ENCODE measurements at places on chromosomes 12 and 14.

GRCh38 chr12:131766382-131767107, 55.7 kb downstream of the SFSWAP start:
- DNase-seq: no peak

DNA sequence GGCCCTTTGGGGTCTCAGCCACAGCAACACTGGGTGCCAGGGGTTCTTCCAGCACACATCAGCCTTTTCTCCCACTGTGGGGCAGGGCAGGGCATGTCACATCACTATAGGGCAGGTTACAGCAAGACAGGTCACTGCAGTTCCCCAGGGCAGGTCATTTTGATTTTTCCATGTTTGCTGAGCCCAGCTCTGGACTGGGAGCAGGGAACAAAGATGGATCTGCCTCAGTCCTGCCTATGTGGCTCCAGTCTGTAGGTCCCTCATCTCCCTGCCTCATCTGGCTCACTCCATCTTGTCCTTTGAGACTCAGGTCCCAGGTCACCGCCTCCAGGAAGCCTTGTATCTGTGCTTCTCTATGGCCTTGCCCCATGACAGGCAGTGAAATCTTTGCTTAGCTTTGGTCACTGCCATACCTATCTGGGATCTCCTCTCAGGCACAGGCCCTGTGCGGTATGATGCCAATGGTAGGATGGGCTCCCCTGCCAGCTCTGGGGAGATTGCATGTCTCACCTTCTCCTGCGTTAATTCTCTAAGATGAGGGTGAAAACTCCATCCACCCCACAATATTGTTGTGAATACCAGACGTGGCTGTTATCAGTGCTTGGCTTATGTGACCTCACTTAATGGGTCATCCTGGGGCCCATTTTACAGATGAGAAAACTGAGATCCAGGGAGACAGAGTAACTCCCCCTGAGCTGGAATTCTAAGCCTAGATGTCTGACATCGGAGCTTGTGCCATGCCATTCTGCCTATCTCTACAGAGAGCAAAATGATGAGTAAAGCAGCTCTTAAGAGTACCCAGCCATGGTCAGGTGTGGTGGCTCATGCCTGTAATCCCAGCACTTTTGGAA, 1.5 kb downstream of the SERPINA6 start:
- DNase-seq: no peak

- no peak for DNase-seq
Measured at GRCh38 chr12:103716517-103717196, 124.4 kb downstream of the NT5DC3 start.

GRCh38 chr12:128833418-128833817, 9.7 kb upstream of the SLC15A4 start:
- DNase-seq: no peak

DNA sequence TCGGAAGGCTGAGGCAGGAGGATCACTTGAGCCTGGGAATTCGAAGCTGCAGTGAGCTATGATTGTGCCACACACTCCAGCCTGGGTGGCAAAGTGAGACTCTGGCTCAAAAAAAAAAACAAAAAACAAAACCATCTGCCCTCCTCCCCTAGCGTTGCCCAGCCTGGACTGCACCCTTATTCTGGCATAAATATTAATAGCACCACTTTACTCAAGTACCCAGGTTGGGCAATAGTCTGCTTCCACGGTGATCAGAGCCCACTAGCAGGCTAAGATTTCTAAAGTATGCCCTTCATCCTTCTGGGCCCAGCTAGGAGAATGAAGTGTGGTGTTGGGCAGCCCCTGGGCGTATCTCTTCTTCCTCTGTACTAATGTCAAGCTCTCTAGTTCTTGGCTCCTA, 33.3 kb downstream of the KCTD10 start:
- DNase-seq: no peak

DNA sequence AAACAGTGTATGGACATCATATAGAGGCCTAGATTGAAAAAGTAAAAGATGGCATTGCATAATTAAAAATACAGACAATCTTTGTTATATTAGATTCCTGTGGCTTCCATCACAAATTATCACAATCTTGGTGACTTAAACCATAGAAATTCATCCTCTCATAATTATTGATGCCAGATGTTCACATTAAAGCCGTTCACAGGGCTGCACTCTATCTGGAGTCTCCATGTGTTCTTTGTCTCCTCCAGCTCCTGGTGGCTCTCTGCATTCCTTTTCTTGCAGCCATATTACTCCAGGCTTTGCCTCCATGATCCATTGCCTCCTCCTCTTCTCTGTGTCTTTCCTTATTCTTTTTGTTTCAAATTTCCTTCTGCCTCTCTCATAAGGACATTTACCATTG, 875.7 kb upstream of the USP15 start:
- DNase-seq: no peak

DNA sequence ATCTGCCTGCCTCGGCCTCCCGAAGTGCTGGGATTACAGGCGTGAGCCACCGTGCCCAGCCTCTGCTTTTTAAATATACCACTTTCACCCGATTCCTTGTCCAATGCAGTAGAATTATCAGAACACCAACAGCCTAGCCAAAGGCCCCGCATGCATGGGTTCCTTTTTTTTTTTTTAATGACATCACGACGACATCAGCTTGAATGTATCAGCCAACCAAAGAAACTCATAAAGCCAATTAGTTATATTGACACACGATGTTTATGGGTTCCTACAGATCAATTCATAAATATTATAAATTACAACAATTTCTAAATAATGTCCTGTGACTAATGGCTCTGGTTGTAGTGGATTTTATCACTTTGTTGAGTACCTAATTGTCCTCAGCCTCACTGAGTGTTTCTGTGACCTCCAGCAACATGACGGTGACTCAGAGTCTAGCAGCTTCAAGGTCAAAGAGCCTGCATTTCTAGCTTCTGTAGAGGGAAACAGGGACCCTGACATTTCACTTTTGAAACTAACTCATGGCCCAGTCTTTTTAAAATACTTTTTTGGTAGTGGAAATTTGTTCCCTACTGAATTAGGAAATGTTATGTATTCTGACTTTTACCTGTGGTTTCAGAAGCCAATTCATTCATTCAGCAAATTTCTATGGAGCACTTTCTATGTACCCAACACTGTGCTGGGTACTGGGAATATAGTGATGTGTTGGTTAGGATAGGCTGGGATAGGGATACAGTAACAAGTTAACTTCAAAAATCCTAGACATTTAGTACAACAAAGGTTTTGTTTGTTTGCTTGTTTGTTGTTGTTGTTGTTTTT, 144.1 kb downstream of the SUDS3 start:
- no peak for DNase-seq

GRCh38 chr12:41514907-41515306, 326.8 kb downstream of the PDZRN4 start:
- DNase-seq: no peak

GRCh38 chr12:126960221-126960620, 1306.7 kb upstream of the TMEM132C start:
- no peak for DNase-seq

DNA sequence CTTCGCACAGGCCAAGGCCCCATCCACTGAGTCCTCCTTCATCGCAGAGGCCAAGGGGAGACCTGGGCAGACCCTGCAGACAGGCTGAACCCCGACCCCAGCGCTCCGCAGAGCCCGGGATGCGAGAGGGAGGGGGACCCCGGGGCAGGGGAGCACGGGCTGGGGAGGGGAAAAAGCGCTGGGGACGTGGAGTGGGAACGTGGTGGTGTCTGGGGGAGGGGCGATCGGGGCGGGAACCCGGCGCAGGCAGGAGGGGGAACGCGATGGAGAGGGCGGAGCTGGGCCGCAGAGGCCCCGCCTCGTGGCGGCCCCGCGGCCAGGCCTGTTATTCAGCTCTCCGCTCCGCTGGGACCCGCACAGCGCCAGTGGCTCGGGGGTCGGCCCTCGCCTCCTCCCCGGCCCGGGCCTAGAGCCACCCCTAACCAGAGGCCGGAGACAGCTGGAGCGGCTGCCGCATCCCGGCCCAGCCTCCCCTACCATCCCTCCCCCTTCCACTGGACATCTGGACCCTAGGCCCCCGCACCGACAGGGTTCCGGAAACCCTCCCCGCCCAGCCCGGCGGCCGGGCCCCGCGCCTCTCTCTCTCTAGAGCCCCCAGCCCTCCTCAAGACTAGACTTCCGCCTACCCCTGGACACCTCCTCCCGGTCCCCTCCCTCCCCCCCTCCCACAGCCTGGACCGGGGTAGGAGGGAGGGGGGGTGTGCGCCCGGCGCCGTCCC, at the start of gene ARHGEF25:
TSS of gene ARHGEF25 (plus strand) at position 328 of the 719 bp plus-strand sequence. CDS start 460 bp downstream, outside the sequence.
- peak; percentile 54 for DNase-seq

DNA sequence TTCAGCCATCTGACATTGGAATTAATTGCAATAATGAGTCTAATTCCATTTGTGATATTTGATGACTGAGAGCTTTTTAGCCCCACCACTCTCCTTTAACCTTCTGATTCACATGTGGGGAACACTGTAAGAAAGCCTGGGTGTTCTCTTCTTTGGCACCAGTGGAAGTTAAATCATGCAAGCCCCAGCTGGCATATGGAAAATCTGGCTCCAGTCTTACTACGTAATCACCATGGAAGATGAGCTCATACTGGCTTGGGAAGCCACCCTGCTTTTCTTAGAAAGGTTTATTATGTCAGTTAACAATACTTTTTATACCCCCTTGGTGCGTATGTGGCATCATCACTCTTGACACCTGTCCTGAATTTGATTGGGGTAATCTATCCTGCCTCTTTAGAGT, 479.3 kb downstream of the SLC16A7 start:
- DNase-seq: no peak

DNA sequence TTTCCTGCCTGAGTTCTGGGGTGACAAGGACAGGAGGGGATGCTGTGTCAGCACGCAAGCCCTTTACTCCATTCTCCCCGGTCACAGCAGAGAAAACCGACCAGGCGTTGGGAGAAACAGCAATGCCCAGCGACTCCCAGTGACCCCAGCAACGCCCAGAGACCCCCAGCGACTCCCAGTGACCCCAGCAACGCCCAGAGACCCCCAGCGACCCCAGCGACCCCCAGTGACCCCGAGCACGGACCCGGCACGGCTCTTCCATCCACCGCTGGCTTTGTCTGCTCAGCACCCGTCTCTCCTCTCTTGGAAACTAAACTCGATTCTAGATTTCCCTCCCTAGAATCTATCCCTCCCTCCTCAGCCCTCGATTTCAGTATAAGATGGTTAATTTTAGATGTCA, 38.5 kb upstream of the GALNT9 start:
- no peak for DNase-seq

DNA sequence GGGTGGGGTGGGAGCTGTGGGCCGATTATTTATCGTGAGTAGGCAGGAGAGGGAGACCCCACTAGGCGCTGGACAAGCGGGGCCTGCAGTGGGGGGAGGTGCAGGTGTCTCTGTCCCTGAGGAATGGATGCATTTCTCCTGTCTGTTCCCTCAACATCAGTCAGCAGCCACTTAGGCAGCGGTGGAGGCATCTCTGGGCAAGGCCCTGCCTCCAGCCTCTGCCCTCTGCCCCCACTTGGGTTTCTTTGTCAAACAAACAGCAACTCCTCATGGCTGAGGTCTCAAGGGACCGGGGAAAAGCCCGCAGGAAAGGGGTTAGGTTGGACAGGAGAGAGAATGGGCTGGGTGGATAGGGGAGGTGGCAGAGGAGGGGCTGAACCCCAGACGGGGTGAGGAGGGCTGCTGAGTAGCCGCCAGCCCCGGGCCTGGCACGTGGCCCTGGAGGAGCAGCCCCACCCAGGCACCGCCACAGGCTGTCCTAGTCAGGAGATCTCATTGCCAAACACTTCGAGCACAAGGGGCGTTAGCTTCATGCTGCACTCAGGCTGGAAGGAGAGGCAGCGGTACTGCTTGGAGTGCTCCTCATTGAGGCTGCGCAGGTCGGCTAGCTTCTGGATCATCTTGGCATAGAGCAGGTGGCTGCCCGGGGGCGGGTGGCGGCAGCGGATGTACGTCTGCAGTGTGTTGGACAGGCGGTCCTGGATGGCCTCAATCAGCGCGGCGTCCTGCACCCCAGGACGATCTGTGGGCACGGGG, 24.7 kb upstream of the HDAC7 start:
- no peak for DNase-seq

- DNase-seq: peak; percentile 85
Measured at GRCh38 chr12:106249411-106250135, 1.8 kb upstream of the CKAP4 start.

DNA sequence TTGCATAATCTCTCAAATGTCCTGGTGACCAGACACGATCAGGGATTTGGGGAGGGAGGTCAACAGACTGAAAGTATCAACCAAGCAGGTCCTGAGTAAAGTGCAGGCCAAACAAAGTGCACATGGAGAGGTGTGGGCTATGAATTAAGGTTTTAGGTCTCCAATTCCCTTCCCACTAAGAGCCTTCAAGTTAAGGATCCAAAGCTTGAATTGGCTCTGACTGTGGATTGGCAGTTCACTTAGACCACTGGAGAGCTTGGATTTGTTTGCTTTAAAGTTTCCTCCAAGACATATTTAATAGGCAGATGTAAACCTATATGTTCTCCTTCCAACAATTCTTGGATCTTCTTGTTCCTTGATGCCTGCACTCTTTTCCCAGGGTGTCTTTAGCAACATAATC, 129.6 kb upstream of the IGF1 start:
- no peak for DNase-seq

GRCh38 chr14:59895721-59896120, 24.2 kb upstream of the LRRC9 start:
- no peak for DNase-seq

DNA sequence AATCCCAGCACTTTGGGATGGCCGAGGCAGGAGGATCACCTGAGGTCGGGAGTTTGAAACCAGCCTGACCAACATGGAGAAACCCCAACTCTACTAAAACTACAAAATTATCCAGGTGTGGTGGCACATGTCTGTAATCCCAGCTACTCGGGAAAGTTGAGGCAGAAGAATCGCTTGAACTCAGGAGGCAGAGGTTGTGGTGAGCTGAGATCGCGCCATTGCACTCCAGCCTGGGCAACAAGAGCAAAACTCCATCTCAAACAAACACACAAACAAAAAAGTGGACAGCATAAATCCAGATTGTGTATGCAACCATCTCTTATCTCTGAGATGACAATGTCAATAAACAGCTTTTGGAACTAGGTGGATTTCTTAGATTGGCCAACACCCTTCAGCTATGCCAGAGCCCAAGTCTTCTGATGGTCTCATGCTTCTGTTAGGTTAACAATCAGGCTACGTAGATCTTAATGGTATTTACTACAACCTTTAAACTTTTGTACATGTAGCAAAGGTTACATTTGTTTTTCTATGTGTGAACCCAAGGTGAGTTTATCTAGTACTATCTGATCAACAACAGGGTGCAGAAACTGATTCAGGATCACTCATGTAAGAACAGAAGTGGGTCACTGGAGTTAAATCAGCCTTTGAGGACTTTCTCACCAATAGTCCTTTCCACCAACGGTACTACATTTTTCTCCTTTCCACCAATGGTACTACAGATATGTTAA, 73.7 kb downstream of the DUSP16 start:
- DNase-seq: no peak

DNA sequence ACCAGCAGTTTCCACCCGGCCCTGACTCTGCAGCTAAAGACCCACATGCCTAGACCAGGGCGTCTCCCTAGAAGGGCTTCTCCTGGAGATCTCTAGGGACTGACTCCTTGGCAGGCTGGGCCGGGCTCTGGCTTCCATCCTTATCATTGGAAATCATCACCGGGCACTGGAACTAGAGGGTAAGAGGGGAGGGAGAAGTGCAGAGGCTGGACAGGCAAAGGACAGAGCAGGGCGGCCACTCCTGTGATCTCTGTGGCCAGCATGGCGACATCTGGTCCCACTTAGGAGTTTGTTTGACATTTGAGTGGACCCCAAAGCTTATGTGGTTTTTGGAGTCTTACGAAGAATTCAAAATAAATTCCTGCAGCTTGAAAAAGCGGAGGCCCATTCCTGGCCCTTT, 7.1 kb downstream of the LTBP2 start:
- DNase-seq: no peak
